Activated naive CD4-positive, alpha-beta T cell (primary cell): ENCODE measurements at places on chromosomes 2 and 18.

- DNase-seq, result no peak
Observed at GRCh38 chr2:29187926-29188325, 72.7 kb downstream of the CLIP4 start.

DNA sequence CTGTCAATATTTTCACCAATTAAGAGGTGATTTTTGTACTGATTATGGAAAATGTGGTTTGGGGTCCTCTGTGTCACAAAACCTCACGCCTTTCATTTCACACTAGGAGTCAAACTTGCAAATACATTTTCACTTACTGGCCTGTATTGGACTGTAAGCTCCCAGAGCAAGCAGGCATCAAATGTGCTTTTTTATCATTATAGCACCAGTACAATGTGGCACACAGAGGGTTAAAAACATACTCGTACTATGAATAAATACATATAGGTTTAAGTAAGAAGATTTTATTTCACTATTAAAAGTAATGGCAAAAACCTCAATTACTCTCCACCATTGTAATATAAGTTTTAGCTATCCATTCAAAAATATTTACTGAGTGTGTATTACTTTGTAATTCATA, 56.7 kb downstream of the ABCB11 start:
- DNase-seq, result no peak

- no peak for DNase-seq
Observed at GRCh38 chr2:30747206-30747605, 60.0 kb downstream of the CAPN13 start.

DNA sequence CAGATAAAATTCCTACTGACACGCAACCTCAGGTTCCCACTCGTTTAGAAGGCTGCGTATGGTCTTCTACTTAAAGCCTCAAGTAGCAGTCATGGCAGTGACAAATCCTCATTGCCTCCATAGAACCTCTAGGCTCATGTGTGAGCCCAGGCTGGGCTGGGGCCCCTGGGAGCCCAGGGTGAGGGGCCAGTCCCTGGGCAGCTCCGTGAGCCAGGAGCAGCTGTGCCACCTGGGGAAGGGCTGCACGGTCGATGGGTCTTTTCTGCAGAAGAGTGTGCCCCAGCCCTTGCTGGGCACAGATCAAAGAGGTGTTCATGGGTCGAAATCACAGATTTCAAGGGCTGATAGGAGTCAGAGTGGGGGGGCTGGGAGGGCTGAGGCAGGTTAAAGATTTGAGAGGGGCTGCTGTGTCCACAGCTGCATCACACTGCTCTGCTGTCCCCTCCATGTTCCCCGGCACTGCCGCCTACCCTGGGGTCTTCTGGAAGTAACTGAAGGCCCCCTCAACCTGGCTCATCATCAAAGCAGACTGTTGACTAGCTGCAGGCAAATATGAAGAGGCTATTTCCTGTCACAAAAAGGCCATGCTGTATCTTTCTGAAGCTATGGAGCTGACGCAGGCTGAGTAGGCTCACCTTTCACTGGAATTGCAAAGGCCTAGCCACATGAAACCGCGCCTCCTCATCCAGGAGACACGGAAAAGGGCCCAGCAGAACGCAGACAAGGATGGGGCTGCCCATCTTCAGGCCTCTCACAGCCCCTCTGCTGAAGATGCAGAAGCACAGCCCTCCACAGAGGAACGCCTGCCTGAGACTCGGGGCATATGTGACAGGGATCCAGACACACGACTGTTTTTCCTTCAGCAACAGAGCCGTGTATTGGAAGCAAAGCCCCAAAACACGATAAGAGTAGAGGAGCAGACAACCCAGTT, 35.7 kb upstream of the ALPP start:
- no peak for DNase-seq

DNA sequence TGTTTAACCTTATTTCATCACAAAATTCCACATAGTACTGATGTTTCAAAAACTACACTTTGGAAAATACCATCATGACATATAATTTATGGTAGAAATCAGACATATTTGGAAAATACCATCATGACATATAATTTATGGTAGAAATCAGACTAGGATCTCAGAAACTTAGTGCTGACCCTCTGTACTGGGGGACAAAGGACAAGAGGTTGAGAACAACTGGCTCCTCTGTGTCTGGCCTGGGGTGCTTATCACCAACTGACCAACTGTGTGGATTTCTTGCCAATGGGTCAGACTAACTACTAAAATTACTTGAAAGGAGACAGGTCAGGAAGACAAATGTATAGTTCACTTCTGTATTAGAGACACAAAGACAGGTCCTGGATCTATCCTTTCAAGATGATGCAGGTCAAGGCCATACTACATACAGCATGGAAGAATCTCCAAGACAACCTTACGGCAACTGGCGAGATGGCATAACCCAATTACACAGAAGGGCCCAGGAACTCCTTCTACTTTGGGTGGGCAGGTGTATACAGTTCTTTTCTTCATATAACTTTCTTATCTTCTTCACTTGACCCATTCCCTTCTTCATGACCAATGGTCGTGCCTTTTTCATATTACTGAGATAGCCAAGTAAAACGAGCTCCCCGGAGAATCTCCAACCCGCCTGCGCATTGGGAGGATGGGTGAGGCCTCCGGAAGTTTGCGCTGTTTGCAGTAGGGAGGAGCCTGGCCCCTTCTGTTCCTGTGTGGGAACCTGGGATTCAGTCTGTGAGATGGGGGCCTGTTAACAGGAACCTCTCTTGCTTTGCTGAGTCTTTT, 290.5 kb downstream of the AGPS start:
- no peak for DNase-seq

DNA sequence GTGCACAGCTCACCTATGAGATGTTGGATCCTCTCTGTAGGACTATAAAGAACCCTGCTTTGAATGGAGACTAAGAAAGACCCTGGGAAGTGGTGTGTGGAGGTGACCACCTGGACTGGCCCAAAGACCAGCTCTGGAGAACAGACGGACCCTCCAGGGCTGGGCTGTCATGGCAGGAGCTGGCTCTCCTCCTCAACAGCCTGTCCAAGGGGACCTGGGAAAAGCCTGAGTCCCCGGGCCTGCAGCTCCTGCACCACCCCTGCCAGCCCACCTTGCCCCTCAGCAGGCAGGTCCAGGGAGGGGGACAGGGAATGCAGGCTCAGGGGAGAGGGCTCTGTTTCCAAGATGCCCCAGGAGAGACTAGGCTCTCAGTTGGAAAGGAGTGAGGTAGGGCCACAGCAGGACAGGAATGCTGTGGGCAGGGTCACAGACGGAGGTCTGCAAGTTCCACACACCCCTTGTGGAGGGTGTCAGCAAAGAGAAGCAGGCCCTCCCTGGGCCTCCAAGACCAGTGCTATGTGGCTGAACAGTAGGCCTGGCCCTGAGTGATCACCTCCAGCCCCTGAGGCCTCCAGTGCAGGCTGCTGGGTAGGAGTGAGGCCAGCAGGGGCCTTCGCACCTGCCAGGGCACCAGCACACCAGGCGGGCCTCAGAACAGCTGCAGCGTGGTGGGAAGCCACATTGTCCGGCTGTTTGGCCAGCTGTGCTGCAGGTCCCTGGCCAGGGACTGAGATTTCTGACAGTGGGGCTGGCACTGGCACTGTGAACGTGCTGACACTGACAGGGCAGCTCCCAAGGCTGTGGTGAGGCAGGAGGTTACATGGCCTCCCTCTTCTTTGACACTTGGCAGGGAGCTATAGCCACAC, 86.4 kb upstream of the OTOS start:
- no peak for DNase-seq

- no peak for DNase-seq
Observed at GRCh38 chr2:7020468-7020867, 103.3 kb downstream of the RNF144A start.

DNA sequence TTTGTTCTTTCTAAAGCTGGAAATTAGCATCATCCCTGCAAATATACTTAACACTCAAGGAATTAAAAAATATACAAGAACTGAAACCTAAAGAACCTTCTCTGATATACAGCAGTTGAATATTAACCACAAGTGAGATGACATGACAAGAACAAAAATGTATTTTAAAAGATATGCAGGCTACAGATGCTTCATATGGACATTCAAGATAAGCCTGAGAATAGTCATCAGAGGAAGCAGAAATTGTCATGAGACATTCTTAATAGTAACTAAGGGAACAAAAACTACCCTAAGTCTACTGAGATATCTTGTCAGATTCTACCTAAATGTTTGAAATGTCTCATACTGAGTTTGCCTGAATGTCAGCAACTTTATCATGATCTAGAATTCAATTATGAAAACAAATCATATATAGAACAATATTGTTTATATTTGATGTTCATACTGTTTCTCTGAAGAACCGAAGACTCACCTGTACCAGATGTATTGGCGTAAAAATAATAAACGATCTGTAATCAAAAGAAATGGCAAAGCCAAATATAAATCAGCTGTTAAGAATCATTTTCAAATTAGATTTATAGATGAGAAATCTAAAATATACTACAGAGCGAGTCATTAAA, 4.7 kb downstream of the NBAS start:
- DNase-seq, result no peak

DNA sequence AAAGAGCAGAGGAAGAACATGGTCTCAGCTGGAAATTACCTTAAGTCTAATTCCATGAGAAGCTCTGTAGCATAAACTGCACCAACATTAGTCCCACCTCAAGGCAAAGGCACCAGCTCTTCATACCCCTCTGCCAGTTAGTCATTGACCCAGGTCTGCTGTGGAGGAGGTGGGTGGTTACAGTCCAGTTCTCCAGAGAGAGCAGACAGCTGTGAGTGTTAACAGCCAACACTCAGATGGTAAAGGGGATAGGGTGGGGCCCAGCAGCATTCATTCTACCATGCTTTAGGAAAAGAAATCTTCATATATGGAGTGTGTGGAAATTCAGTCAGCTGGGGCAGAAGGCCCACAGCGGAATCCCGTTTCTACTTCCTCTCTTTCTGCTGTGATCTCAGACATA, 159.7 kb upstream of the FBXO11 start:
- no peak for DNase-seq

DNA sequence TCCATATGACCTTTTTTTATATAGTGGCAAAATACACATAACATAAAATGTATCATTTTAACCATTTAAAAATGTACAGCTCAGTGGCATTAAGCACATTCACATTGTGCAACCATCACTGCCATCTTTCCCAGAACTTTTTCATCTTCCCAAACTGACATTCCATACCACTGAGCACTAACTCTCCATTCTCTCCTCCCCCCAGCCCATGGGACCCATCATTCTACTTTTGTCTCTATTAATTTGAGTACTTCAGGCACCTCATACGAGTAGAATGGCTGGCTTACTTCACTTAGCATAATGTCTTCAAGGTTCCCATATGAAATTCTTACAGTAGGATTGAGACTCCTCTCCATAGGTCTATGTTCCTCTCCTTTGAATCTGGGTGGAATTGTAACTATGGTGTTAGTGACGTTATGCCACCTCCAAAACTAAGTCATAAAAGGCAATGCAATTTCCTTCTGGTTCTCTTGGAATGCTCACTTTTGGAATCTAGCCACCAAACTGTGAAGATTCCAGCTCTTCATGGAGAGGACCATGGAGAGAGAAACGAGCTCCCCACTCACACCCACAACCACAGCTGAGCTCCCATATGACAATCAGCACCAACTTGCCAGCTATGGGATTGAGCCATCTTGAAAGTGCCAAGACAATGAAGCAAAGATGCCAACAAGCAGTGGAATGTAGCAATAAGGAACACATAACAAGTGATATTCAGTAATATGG, 9.8 kb upstream of the DNAJC27 start:
- DNase-seq, result no peak

DNA sequence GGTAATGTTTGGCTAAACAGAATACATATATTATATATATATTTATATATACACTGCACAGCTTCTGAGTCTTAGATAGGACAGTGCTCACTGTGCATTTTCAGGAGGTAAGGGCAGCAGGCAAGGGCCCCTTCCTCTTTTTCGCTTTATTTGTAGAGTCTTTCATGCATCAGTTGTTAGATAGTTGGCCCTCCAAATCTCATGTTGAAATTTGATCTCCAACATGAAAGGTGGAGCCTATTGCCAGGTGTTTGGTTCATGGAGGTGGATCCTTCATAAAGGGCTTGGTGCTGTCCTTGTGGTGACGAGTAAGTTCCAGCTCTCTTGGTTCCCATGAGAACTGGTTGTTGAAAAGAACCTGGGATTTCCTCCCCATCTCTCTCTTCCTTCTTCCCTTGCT, 48.1 kb downstream of the TSN start:
- DNase-seq, result no peak

GRCh38 chr2:96913398-96914202, 43.7 kb upstream of the SEMA4C start:
- DNase-seq, result peak; percentile 15

DNA sequence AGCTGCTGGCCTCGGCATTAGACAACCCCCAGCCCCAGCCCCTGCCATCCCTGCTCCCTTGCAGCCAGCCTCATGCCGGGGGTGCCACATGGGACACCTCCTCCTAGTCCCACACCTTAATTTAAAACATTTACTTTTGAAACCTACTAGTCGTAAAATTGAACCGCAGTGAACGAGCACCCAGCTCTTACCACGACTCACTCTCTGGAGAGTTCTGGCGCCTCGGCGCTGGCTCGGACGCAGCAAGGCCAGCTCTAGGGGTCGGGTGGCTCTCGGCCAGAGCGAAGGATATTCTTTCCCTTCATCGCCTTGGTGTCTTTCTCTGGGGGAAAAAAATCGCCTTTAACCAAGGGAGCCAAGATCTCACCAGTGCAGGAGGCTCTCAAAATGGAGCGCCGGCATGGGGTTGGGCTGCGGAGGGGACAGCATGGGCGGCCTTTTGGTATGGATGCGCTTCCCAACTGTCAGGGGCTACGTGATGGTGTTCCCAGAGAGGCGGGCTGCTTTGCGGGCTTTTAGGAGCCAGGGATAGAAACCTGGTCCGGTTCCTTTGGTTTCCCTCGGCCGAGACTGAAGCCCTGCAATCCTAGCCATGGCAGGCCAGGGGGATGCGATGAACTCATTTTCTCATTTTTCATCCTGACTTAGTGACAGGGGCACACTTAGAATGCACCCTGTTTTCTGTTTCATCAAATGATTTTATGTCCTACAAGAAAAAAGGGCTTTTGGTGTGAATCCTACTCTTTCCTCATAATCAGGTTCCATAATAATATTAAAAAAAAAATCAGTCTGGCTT, 2.0 kb downstream of the HPCAL1 start:
- no peak for DNase-seq

DNA sequence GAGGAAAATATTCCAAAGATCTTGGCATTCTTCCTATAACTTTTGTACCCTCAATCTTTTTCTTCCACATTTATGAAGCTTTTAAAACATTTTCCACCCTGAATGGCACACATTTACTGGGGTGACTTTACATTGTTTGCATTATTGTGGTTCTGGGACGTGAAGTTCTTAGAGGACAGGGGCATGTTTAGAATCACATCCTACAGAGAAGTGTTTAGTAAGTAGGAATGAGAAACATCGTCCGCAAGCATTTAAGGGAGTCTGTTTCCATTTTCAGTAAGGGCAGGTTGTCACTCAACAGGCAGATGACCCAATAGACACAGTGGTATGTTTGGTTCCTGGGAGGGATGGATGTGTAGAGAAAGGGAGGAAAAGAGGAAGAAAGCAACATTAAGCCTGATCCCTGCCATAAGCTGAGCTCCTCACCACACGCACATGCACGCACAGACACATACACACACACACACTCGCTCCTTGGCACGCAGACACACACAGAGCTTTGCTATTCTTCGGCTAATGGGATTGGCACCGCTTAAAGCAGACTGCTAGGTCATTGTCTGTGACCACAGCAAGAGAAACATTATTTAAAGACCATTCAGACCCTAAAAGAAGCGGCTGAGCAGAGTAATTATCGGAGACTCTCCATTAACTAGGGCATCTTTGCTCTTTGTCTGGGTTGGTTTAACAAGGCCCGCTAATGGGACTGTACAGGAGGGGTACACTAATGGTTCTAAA, 14.2 kb upstream of the PLEKHM3 start:
- no peak for DNase-seq

GRCh38 chr18:39805218-39805617, 2149.8 kb upstream of the PIK3C3 start:
- DNase-seq, result no peak

- no peak for DNase-seq
Observed at GRCh38 chr2:226483745-226484619, 315.6 kb downstream of the IRS1 start.
